Neural progenitor cell (in vitro differentiated cells): ENCODE measurements at places on chromosomes 3 and 15. TPM values are rescaled to one million over a fixed set of nuclear protein-coding genes. Genes with fewer than 3 reads are reported as not detected.

GRCh38 chr3:157176934-157177333 lies 17.0 kb upstream of the CCNL1 start:
- peaks cover 8% of the 10 kb centered on the region for H3K36me3 ChIP-seq
- no peak overlapping the region for H3K27ac ChIP-seq
- H3K4me1 ChIP-seq, result peaks cover 4% of the 10 kb centered on the region

GRCh38 chr15:101702077-101702476 lies 22.2 kb downstream of the TARS3 start:
- H3K27ac ChIP-seq, result no peak overlapping the region
- H3K4me1 ChIP-seq, result no peaks in the 10 kb centered on the region
- H3K4me3 ChIP-seq, result no peak overlapping the region
- H3K36me3 ChIP-seq, result peaks cover 11% of the 10 kb centered on the region
- DNase-seq, result no peak

GRCh38 chr3:197520311-197521276 lies 35.2 kb downstream of the BDH1 start:
- no peaks in the 10 kb centered on the region for H3K36me3 ChIP-seq
- DNase-seq, result peak; percentile 72
- H3K27ac ChIP-seq, result no peak overlapping the region
- no peaks in the 10 kb centered on the region for H3K4me1 ChIP-seq
- H3K27me3 ChIP-seq, result no peaks in the 10 kb centered on the region

DNA sequence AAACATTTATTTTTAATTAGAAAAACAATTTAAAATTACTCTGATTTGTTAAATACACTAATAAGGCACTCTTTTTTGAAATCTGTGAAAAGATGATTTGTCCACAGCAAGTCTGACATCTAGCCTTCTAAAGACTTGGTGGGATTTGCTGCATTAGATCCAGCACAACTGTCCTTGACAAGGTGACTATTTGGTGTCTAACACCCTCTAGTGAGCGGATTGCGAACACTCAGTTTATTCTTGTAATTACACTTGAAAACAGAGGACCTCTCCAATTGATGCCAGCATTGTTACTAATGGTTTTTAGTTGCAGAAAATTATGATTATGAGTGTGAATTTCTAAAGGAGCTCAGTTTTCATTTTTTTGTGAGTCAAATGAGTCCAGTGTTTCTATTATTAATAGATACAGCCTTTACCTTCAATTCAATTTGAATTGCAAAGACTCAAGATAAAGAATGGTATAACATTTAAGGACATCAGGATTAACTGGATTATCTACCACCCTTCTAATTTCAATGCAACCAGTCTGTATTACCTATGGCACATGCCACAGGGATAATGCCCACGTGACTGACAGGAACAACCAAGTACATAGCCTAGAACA lies 29.7 kb upstream of the STRIT1 start:
- H3K4me3 ChIP-seq, result no peak overlapping the region
- no peaks in the 10 kb centered on the region for H3K27me3 ChIP-seq
- peaks cover 11% of the 10 kb centered on the region for H3K4me1 ChIP-seq
- DNase-seq, result peak; percentile 80

The CCR9 gene
- total RNA-seq, result not detected in 2 replicates
